ENCODE measurements at places on chromosomes 7 and 10.

DNA sequence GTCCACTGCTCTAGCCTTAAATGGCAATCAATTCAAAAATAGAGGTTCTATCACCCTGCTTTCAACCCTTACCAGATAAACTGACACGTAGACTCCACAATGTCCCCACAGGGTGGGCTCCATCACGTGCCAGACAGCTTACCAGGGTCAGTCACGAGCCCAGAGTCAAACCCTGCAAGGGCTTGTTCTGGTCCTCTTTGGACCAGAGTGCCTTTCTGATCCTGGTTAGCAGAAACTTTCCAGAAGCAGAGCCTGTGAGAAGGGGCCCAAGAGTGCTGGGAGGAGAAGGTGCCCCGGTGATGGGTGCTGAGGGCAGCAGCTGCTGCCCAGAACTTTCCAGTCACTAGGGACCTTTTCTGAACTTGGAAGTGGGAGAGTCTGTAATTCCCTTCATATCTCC is 354 bp upstream of the GIMAP5 start:
- H3K4me3 ChIP-seq = no peak overlapping the region
- no peaks in the 10 kb centered on the region for H3K27me3 ChIP-seq
- no peaks in the 10 kb centered on the region for H3K4me1 ChIP-seq
- DNase-seq = no peak
- no peaks in the 10 kb centered on the region for H3K36me3 ChIP-seq
- no peak overlapping the region for H3K27ac ChIP-seq

GRCh38 chr7:30799206-30799975 is 28.2 kb downstream of the MINDY4 start:
- peaks cover 54% of the 10 kb centered on the region for H3K4me1 ChIP-seq
- H3K4me3 ChIP-seq = no peak overlapping the region
- H3K27me3 ChIP-seq = no peaks in the 10 kb centered on the region
- no peaks in the 10 kb centered on the region for H3K36me3 ChIP-seq
- peak; percentile 86 for DNase-seq

GRCh38 chr7:40232242-40232893 is 97.6 kb downstream of the SUGCT start:
- H3K4me3 ChIP-seq = no peak overlapping the region
- peak; percentile 61 for DNase-seq
- no peaks in the 10 kb centered on the region for H3K27me3 ChIP-seq
- H3K36me3 ChIP-seq = no peaks in the 10 kb centered on the region
- no peaks in the 10 kb centered on the region for H3K4me1 ChIP-seq

GRCh38 chr7:73618538-73618937 is 5.8 kb downstream of the MLXIPL start:
- H3K4me1 ChIP-seq = peaks cover 4% of the 10 kb centered on the region
- no peak overlapping the region for H3K4me3 ChIP-seq
- H3K27ac ChIP-seq = no peak overlapping the region
- no peak for DNase-seq

GRCh38 chr7:55651057-55651456 is 78.8 kb upstream of the VOPP1 start:
- H3K27ac ChIP-seq = no peak overlapping the region
- no peaks in the 10 kb centered on the region for H3K36me3 ChIP-seq
- no peaks in the 10 kb centered on the region for H3K4me1 ChIP-seq
- no peak overlapping the region for H3K4me3 ChIP-seq
- no peaks in the 10 kb centered on the region for H3K27me3 ChIP-seq
- DNase-seq = no peak

DNA sequence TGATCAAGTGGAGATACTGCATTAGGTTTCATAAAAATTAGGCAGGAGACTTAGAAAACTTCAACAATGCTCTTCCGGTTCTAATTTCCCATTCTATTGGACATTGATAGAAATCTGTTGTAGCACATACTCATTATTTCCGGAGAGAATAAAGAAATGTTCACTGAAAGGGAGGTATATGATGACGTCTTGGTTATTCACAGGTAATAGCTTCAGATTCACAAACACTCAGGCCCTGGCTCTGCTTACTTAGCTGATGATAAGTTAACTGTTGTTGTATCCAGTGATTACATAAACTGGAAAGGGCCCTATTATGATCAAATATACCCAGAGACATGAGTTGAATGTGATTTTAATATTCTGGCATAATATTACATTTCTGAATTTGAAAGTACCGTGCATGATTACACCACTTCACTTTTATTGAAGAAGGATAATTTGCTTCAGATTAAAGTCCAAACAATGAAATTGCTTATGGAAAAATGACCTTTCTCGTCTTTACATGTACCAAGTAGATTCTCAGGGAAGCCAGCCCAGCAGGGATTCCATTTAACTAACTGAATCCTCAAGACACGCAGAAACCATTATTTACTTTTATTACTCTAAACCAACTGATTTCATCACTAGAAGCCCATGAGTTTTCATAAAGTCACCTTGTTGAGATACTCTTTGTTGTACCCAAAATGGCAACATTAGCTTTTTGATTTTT is 288.0 kb upstream of the PITRM1 start:
- DNase-seq = no peak
- no peak overlapping the region for H3K27ac ChIP-seq
- peaks cover 6% of the 10 kb centered on the region for H3K4me1 ChIP-seq
- no peaks in the 10 kb centered on the region for H3K36me3 ChIP-seq
- no peak overlapping the region for H3K4me3 ChIP-seq

GRCh38 chr10:22625516-22626290 is 88.7 kb downstream of the PIP4K2A start:
- no peak overlapping the region for H3K4me3 ChIP-seq
- no peaks in the 10 kb centered on the region for H3K27me3 ChIP-seq
- H3K27ac ChIP-seq = peak overlapping the region; percentile 64
- no peaks in the 10 kb centered on the region for H3K36me3 ChIP-seq

DNA sequence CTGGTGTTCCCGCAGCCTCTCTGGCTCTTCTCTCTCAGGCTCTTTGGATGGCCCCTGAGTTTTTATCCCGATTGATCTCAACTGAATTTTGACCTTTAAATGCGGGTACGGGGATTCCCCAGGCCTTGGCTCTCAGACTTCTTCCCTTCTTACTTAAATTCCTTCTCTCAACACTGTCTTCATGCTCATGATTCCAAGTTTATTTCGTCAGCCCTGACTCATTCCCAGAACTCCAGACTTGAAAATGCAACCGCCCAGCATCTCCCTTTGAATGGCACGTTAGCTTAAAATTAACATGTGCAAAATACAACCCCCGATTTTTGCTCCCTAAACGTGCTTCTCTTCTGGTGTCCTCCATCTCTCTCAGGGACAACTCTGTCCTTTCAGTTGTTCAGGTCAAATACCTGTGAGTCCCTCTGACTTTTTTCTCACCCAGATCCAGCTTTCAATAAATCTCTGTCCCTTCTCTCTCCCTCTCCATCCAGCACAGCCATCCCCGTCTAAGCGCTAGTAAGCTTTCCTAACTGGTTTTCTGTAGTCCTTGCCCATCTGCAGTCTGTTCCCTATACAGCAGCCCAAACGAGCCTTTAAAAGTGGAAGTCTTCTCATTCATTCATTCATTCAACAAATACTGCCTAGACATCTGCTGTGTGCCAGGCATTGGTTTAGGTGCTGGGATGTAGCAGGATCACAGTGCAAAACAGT is 7.1 kb downstream of the HECW1 start:
- peak overlapping the region; percentile 32 for H3K27ac ChIP-seq
- no peak overlapping the region for H3K4me3 ChIP-seq
- DNase-seq = peak; percentile 88
- no peaks in the 10 kb centered on the region for H3K36me3 ChIP-seq
- peaks cover 10% of the 10 kb centered on the region for H3K27me3 ChIP-seq

Data from astrocyte (in vitro differentiated cells and primary cell).